ENCODE measurements at places on chromosomes 3 and 15. TPM values are rescaled to one million over a fixed set of nuclear protein-coding genes. Genes with fewer than 3 reads are reported as not detected.

HOMER2 gene
- total RNA-seq, result 3.1 TPM

PIK3R4 gene
- 31.4 TPM for total RNA-seq

GRCh38 chr3:166190360-166190759 is 353.1 kb upstream of the BCHE start:
- DNase-seq, result no peak

- DNase-seq, result no peak
These were observed 290.7 kb downstream of the RYR3 start for GRCh38 chr15:33601461-33601860.

DNA sequence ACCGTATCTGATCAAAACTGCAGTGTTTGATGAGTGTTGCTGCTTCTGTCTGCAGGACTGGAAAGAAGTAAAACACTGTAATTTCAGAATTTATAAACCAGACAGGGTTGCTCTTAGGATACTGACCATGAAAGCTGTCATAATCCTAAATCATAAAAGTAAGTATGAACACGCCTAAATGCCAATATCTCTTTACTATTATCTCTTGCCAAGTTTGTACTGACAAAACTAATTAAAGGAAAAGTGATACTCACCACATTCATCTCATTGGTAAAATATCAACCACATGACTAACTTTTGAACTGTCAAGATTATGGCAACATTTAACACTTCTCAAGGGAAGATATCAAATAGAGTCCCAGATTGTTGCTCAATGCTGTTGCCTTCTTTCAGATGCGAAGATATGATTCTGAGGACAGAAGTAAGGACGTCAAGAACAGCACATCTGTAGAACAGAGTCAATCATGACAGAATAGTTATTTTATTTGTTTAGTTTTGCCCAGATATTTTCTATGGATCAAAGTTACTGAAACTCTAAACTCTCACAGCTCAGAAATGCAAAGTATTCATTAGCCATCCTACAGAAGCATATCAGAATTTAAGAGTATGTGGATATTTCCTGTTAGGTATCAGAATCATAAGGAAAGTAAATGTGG is 61.4 kb upstream of the COL8A1 start:
- DNase-seq, result no peak
